Ovary (tissue), 10 donors: ENCODE measurements at places on chromosomes 16 and 17. TPM values are rescaled to one million over a fixed set of nuclear protein-coding genes. Genes with fewer than 3 reads are reported as not detected.

GRCh38 chr16:88634994-88635670 lies 3.2 kb upstream of the IL17C start:
- DNase-seq: no peak

The CPSF4L gene
- total RNA-seq: not detected

GRCh38 chr16:31696968-31697743 lies 169.5 kb downstream of the AHSP start:
- DNase-seq: no peak

- no peak for DNase-seq
These were observed 23.4 kb downstream of the ACSM1 start for GRCh38 chr16:20673882-20674683.

DNA sequence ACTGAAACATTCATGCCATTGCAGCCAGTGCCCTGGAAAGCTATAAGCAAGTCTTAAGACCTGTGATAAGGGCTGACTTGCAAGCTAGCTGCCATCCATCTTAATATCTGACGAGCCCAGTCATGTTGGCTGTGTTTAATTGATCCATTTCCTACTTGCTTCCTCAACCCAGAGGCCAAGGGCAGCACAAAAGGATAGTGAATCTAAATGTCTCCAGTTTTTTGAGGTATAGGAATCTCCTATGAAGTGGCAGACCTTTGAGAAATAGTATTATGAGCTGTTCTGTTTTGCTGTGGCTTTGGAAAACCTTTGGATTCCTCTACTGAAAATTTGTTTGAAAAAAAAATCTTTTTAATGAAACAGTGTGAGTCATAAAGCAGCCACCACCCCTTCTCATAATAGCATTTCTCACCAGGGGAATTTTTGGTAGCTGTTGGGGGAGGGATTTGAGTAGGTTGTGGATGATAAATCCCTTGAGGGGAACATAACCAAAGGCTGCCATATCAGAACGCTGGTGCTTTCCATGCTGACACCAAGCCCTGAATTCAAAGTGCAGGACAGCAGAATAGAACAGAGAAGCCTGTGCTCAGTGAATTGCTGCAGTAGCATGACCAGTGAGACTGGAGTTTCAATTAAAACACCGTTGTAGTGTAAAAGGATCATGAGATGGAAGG lies 12.9 kb downstream of the ZNRF1 start:
- DNase-seq: no peak

DNA sequence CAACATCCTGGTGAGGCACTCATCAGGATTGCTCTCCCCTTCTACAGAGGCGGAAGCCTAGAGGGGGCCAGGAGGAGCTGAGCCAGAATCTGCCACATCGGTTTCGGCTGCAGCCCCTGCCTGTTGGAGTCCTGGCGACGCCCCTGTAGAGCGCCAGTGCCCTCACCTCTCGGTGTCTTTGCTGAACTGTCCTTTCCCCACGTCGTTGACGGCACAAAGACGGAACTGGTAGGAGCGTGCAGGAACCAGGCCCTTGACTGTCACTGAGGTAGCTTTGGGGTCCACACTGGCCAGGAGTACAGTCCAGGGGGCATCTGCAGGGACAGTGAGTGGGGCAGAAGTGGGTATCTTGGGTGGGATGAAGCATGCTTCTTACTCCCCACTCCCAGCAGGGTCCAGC lies 110.3 kb upstream of the CDC42EP4 start:
- no peak for DNase-seq

DNA sequence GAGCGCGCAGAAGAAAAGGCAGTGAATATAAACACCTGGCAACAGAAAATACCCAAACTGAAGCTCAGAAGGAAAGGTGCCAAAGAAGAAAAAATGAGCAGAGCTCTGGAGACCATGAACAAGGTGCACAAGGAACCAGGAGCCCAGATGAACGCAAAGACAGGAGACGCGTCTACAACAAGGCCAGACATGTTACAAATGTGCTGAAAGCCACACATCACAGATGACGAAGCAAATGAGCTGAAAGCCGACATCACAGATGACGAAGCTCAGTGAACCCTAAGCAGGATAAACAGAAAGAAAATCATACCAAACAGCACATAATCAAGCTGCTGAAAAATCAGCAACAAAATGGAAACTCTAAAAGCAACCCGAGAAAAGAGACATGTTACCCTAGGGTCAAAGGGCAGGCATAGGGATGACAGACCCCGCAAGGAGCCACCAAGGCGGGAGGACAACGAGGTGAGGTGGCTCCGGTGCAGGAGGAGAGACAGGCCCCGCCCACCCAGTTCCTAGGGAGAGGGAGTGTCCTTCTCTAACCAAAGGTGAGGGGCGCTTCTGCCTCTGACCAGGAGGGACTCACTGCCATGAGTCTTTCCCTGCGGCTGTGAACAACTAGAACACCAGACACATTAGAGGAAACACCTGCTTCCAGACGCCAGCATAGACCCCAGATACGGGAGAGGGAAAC lies 39.1 kb downstream of the CCDC57 start:
- DNase-seq: no peak

DNA sequence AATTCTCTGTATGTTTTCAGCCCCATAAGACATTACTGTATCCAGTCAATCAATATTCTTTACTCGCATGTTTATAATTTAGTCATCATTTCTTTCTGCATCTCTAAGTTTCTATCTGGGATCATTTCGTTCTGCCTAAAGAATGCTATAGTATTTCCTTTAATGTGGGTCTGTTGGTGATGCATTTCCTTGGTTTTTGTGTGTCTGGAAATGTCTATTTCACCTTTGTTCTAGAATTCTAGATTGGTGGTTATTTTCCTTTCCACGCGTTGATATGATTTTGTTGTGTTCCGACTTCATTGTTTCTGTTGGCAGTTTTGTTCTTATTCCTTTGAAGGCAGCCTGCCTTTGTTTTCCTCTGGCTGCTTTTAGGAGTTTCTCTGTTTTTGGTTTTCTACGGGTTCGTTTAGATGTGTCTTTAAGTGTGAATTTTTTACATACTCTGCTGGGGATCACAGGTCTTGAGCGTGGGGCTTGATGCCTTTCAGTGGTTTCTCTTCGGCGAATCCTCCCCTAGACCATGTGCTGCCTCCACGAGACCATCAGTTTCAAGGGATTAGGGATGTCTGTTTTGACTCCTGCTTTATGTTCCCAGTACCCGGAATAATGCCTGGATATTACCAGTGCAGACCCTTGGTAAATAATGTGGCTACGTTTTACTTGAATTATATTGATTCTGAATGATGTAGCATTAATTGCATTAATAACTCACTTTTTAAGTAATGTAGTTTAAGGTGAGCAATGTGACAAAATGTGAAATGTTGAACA lies 23.5 kb downstream of the POLR3E start:
- no peak for DNase-seq

DNA sequence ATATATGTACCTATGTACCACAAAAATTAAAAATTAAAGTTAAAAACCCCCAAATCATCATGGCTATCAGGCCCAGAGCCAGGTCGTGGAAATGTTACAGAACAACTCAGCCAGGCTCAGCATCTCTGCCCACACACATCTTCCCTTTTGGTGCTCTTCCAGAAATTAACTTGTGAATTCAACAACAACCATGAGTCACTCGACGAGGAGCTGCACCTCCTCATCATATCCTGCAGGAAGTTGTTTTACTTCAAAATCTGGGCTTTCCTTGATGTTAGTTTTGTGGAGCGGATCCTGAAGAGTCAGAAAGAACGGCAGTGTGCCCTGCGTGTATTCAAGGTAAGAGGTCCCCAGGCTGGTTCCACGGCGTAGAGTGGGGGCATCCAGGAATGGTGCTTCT lies 10.6 kb downstream of the FBXO39 start:
- no peak for DNase-seq
